ENCODE measurements at places on chromosomes 12 and 14.

DNA sequence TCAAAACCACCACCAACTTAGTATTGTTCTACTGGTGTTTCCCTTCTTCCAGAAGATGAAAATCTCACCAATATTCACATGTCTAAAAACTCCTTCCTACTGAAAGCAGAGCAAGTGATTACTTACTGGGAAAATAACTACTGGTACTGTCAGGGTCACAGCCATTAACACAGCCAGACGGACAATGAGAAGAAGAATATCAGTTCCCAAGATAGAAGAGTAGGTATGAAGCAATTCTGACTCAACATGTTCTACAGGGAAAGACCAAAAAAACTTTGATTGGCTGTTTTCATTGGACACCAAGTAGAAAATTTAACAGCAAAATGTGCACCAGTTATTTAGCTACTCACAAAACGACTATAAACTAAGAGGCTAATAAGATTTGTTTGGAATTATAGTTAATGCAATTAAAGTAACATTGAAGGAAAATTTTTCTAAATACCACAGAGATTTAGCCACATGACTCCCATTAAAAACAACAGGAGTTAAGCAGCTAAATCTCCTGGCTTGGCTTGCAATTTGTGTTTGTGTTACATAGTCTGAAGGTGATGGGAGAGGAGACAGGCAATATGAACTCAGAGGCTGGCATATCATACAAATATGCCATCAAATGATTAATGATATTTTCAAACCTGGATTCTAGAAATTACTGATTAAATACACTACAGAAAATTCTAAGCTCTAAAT lies 9.5 kb downstream of the SLC38A2 start:
- DNase-seq: no peak

- peak; percentile 33 for DNase-seq
Measured at GRCh38 chr12:75913502-75914351, 117.8 kb downstream of the PHLDA1 start.

DNA sequence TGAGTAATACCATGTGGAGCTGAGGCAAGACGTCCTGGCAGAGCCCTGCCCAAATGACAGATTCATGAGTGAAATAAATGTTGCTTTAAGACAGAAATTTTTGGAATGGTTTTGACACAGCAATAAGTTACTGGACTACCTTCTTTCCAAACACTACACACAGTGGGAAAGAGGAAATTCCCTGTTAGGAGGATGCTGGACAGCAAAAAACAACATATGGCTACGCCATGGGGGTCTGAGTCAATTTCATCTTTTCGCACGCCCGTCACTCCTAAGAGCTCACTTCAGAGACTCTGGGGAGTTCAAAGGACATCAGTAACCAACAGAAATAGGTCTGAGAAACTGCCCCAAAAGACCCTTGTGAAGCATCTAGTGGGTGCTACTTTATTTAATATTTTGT lies 55.4 kb downstream of the TMEM132C start:
- DNase-seq: no peak

- DNase-seq: no peak
Measured at GRCh38 chr12:7935590-7936581, at the start of gene SLC2A3. SLC2A3 (minus strand) TSS chr12:7936187; CDS start chr12:7936034, 153 bp downstream.

- DNase-seq: no peak
Measured at GRCh38 chr14:65566820-65567522, 154.4 kb downstream of the FUT8 start.

- no peak for DNase-seq
Measured at GRCh38 chr12:52285172-52285745, 6.1 kb downstream of the KRT81 start.

- no peak for DNase-seq
Measured at GRCh38 chr12:103672401-103673119, 85.5 kb downstream of the STAB2 start.

- no peak for DNase-seq
Measured at GRCh38 chr12:107169200-107169599, 75.9 kb upstream of the CRY1 start.

DNA sequence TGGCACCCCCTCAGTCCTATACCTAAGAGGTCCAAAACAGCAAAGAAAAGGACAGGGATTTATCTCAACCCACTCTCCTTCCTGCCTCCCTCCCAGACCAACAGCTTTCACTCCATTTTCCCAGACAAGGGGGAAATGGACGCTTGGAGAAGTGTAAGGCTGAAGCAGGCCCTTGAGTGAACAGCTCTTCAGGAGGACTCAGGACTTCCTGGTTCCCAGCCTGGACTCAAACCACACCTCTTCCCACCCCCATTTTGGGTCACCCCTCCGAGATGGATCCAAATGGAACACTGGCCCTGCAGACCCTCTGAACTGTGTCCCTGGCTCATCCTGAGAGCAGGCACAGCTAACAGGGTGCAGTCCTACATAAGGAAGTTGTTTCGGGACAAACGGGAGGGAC lies 2.7 kb downstream of the KMT2D start:
- DNase-seq: no peak

GRCh38 chr14:99497894-99498293 lies 16.7 kb downstream of the CCNK start:
- no peak for DNase-seq

DNA sequence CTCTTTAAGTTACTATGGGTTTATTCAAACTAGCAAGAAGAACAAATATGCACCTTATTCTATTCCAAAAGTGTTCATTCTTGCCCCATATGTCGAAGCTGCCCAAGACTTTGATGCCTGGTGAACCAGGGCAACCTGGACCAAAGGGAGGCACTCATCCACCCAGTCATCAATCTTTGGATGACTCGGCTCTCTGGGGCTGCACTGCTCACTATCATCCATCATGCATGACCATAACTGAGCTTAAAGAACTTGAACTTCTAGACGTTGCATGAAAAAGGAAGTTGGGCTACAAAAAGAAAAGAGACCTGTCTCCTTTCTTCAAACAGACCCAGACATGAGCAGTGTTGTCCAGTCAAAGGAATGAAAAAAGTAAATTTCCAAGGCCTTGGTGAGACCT lies 1.2 kb downstream of the KRT4 start:
- no peak for DNase-seq

DNA sequence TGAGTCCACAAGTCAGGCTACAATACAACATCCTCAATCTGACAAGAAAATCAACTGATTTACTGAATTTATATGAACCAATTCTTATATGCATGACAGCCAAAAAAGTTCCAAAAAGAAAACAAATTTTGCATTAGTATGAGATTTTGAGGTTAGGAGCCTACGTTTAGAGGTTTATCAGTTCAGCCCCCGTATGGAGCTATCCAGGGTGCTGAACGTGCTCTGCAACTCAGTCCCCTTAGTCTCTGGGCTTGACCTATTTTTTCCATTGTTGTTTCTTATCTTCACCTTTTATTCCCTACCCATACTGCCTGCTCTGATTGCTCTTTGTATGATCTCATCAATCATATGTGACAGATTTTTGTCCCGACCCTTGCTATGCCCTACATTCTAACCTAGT lies 693.0 kb downstream of the NRXN3 start:
- DNase-seq: no peak

GRCh38 chr12:99057670-99058069 lies 412.6 kb downstream of the APAF1 start:
- no peak for DNase-seq

GRCh38 chr12:105025890-105026289 lies 39.8 kb downstream of the NOPCHAP1 start:
- no peak for DNase-seq

- DNase-seq: peak; percentile 24
Measured at GRCh38 chr12:10285919-10286318, 21.8 kb upstream of the KLRD1 start.

DNA sequence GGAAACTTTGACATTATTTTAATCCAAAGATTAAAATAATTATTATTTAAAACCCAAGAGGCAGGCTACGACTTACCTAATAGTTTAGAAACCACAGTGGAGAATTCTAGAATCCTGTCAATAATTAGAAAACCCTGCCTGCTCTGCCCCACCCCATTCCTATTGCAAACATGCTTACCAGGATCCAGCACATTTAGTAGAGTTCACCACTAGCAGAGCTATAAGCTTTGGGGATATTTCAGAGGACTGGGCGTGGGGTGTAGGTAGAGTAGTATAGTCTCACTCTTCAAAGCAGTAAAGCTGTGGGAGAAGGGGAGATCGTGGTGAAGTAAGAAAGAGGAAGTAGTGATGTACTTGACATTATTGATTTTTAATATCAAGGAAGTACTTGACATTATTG lies 100.3 kb downstream of the FIGNL2 start:
- DNase-seq: no peak

DNA sequence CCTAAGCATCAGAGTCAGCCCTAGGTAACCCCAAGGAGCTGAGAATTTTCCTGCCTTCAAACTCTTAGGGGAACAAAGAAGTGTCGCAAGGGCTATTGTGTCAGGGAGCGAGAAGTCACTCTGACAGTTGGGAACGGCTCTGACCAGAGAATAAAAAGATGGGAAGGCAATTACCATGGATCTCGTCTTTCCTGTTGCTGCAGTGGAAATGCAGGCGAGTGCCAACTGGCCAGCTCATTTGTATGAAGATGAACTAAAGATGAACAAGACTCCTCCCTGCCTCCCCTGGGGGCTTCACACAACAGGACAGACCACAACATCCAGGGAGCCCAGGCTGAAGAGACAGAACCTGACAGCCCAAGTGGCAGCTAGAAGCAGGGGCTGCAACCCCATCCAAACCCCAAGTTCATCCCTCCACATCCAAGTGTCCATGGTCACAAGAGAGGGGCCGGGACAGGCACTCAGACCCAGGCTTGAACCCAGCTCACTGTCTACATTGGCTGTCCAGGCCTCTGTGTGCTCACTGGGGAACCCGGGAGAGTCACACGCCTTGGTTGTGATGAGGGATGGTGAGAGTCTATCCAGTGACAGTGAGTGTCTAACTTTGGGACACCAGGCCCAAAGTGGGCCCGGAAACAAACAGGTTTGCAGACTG lies 322.4 kb downstream of the BCL11B start:
- no peak for DNase-seq

DNA sequence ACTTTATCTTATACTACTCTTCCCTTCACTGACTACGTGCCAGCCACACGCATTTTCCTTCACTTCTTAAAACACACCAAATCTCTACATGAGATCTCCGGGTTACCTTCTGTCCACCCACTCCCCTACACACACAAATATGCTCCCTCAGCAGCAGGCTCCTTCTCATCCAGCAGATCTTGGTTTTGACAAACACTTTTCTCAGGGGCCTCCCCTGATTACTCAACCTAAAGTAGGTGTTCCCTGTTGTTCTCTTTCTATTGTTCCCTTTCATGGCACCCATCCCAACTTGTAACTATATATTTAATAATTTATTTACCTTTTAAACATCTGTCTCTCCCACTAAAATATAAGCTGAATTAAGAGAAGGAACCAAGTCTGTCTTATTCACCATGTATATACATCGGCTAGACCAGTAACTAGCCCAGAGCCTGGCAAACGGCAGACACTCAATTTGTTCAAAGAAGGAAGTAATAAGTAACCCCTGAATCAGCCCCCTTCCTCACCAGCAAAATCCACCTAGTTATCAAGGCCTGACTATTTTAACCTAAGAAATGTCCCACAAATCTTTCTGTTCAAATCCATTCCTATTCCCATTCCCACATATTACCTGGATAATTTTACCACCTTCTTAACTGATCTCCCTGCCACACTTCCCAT lies 2.7 kb downstream of the C2CD5 start:
- DNase-seq: no peak

DNA sequence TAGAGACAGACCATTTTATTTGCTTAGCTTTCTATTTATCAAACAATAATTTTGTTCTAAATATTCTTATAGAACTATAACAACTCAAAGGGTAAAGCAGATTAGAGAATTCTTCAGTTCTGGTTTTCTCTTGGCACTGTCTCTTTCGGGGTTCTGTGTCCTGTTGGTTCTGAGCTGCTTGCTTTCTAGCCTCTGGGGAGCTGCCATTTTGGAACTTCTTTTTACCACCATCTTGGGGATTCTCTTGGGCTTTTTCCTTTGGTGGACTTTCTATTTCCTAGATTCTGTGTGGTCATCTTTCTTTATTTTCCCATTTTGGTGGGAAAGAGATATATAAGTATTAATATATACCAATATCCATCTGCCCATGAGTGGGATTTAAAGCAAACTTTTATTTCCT lies 467.7 kb downstream of the PCNX1 start:
- no peak for DNase-seq

GRCh38 chr14:93728651-93729016 lies 59.7 kb downstream of the PRIMA1 start:
- DNase-seq: no peak

DNA sequence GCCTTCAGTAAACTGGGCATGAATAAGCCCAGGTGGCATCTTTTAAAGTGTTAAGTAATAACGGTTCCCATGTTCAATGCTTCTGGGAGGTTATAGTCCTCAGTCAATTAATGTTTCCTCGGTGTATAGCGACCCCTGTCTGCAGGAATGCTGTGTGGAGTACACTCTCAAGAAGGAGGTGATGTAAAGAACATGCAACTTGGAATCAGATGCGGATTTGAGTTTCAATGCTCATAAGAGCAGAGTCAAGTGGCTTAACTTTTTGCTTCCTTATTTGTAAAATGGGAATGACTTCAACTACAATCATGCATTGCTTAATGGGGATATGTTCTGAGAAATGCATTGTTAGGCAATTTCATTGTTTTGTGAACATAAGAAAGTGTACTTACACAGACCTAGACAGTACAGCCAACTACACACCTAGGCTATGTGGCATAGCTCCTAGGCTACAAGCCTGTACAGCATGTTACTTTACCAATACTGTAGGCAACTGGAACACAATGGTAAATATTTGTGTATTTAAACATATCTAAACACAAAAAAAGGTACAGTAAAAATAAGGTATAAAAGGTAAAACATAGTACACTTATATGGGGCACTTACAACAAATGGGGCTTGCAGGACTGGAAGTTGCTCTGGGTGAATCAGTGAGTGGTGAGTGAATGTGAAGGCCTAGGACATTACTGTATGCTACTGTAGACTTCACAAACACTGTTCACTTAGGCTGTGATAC lies 6.7 kb upstream of the MRPS35 start:
- DNase-seq: peak; percentile 27

DNA sequence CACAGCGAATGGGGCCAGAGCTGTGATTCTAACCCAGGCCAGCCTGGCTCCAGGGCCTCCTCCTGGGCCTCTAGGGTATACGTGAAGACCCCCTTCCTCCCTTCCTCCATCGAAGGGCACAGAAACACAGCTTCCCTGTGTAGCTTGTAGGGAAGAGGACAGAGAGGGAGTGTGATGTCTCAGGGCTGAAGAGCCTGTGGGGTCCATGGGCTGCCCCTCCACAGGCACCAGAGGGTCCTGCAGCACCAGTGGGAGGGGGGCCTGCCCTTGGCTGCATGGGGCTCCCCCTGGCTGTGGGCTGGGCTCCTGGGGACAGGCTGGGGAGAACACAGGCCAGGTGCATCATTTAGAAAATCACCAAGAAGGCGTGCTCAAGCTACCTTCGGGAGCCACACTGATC lies 178.5 kb downstream of the CALM1 start:
- no peak for DNase-seq

DNA sequence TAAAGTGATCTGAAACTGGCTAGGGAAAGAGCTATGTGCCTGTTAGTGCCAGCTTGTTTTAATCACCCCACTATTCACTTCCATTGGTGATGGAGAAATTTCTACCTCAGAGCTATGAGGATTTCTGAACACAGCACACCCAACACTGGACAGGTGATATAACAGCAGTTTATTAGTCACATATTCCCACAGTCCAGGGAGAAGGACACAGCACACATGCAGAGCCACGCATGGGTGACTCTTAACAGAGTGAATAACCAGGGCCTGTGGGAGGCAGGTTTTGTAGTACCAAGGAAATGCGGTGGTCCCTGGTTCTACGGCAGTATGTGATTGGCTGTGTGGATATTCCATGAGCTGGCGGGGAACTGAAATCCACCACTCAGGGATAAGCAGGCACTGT lies 455.1 kb downstream of the BTG1 start:
- DNase-seq: no peak

GRCh38 chr12:19643635-19644034 lies 204.3 kb downstream of the AEBP2 start:
- DNase-seq: no peak

GRCh38 chr12:113235976-113236375 lies 14.7 kb downstream of the TPCN1 start:
- no peak for DNase-seq
